ENCODE measurements at places on chromosomes 3 and 15. TPM values are rescaled to one million over a fixed set of nuclear protein-coding genes. Genes with fewer than 3 reads are reported as not detected.

C3orf85 gene
- total RNA-seq, result not detected

CEP70 gene
- total RNA-seq, result 49.5 TPM

BFSP2 gene
- total RNA-seq, result not detected

DUOX1 gene
- 0.77 TPM for total RNA-seq

LMAN1L gene
- 1.2 TPM for total RNA-seq

TGM5 gene
- total RNA-seq, result not detected

MCF2L2 gene
- total RNA-seq, result 147 TPM

LPCAT4 gene
- 166 TPM for total RNA-seq

MKRN3 gene
- total RNA-seq, result 9.6 TPM

GRCh38 chr3:33491721-33492120 lies 51.5 kb upstream of the UBP1 start:
- DNase-seq, result no peak

GRCh38 chr15:48962662-48963523 lies 826 bp downstream of the SHC4 start:
- peak; percentile 47 for DNase-seq

GRCh38 chr3:98811048-98811447 lies 47.9 kb downstream of the ST3GAL6 start:
- DNase-seq, result no peak

DNA sequence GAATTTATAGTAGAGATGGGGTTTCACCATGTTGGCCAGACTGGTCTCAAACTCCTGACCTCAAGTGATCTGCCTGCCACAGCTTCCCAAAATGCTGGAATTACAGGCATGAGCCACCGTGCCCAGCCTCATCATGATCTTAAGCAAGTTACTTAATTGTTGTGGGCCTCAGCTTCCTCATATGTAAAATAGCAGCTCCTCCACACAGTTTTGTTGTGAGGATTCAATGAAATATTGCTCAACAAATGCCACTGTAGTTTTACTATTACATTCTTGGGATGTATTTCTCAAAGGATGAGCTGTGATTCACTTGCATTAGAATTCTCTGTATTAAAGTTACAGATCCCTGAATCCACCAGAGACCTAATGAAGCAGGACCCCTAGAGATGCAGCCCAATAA lies 168.8 kb downstream of the ADAMTS9 start:
- no peak for DNase-seq

- no peak for DNase-seq
These were observed 94.5 kb downstream of the TPRA1 start for GRCh38 chr3:127495821-127496655.

DNA sequence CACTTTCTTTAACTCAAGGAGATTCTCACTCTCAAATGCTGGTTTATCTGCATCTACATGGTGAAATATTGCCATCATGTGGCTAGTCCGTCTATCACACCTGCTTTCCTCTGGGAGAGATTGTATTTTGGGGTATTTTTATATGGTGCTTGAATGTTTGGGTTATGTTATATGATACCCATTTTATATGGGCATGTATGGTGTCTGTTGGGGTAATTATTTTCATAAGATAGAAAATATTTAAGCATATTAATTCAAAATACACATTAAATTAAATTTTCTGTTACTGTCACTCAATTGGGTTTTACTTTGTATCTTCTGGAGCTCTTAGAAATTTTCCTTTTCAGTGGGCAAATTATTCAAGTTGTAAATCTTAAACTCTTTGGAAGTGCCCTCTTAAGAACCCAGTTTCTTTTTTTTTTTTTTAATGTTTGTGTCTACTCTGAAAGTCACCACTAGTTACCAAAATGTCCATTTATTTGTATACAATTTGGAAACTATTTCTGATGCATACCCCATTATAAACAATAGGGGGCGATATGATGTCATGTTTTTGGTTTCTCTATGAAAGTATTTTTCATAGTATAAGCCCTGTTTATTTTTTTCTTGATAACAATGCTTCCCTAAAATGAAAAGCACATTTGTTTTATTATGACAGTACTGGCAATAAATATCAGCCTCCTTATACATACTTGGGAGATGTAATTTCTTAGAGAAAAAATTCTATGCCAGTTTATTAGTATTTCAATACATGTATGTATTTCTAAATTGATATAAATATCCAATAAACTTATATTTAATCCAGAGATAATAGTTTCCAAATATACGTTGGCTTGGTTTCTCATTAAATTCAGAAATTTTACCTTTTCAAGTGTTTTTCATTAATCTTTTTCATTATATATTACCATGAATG lies 36.1 kb upstream of the PLSCR5 start:
- DNase-seq, result no peak

DNA sequence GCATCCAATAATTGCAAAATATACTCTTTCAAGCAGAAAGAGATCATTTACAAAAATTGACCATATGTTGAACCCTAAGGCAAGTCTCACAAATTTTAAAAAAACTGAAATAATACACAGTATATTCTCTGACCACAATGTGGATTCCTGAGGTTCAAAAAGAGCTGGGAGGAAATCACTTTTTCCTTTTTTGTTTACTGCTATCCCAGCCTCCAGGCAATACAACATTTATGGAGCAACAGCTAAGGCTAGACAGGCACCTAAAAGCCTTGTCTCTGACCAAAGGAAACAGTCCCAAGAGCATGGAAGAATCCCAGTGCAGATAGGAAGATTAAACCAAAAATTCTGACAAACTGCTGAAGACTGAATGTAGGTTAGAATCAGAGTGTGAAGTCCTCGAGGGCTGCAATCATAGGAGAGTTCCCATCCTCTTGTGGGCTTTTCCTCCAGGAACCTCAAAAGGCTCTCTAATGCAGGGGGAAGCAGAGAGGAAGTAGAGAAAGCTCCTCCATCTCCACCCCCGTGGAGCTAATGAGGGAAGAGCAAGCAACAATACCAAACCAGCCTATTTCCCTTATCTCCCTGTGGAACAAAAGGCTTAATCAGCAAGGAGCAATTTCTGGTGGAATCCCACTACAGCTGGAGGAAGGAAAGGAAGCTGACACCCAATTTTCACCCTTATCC lies 57.0 kb downstream of the TMCC1 start:
- no peak for DNase-seq

DNA sequence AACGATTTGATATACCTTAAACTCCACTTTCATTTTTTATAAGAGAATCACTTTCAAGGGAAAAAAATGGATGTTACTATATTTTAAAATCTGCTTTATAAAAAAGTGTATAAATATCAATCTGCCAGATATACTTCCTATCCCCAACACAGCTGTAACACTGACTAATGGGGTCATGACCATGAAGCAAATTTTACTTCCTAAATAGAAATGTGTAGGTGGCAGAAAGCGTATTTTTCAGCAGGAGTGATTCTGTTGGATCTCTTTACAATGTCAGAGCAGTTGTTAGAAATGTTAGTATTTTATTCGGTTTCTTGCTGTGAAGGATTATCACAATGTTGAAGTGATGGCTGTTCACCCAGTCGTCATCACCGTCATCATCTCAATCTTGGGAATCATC lies 5.5 kb upstream of the C15orf40 start:
- no peak for DNase-seq

GRCh38 chr3:138640537-138640936 lies 32.0 kb downstream of the FAIM start:
- no peak for DNase-seq

DNA sequence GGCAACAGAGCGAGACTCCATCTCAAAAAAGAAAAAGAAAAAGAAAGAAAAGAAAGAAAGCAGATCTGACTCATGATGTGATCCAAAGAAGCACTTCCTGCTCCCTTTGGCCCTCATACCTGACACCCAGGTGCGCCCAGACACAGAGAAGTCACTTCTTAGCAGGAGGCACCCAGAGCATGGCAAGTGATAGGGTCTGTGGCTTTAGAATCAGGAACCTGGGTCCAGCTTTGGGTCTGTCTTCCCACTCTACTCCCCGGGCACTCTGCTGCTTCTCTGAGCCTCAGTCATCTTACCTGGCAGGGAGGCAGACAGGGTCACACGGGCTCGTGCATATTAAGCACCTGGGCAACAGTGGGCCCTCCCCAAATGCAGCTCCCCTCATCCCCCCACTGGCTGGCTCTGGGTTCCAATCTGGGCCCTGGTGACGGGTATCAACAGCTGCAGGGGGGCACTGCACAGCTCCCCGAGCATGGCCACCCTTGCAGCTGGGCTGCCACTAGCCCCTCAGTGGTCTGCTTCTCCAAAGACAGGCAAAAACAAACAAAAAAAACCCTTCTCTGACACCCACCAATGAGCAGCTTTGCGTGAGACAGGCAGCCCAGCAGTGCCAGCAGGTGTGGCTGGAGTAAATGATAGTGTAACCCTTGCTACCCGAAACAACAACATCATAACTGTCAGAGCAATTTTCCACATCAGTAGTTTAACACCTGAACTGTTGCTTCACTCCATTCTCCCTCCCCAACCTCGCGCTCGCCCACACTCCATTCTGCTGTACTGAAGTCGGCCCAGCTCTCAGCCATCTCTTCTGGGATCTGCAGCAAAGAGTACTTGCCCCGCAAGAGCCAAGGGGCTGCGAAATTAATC lies 99.8 kb downstream of the MEGF11 start:
- no peak for DNase-seq

- no peak for DNase-seq
These were observed 411.8 kb upstream of the GRM7 start for GRCh38 chr3:6449099-6449498.

- DNase-seq, result no peak
These were observed 60.7 kb downstream of the ZDHHC19 start for GRCh38 chr3:196150481-196150880.

GRCh38 chr15:55897560-55898336 lies 95.7 kb downstream of the NEDD4 start:
- DNase-seq, result no peak

DNA sequence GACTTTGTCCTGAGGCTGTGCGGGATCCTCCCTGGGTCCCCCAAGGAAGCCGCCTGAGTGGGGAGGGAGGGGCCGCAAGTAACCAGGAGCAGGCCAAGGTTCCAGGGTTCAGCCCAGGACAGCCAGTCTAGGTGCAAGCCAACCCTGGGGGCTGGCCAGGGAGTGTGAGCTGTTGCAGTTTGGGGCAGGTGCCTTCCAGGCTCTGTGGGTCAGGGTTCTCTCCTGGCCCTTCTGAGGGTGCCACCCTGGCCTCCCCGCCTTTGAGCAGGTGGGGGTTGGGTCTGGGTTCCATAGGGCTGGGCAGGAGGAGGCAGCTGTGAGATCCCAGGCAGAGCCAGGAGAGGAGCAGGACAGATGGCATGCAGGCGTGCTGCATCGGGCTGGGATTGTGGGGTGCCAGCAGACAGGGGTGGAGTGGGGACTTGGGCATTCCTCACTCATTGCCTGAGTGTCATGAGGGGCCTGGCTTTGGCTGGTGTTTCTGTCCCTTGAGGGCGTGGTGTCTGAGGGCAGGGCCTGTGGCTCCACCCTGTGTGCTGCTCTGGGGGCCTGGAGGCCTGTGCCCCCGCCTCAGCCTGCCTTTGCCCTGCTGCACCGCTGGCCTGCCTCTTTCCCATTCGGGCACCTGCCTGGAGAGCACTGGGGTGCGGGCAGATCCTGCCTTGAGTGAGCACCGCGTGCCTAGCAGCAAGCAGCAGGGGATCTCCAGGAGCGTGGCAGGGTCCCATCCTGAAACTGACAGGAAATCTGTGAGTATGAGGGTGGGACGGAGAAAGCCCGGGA lies 18.4 kb downstream of the KLF13 start:
- DNase-seq, result peak; percentile 34

DNA sequence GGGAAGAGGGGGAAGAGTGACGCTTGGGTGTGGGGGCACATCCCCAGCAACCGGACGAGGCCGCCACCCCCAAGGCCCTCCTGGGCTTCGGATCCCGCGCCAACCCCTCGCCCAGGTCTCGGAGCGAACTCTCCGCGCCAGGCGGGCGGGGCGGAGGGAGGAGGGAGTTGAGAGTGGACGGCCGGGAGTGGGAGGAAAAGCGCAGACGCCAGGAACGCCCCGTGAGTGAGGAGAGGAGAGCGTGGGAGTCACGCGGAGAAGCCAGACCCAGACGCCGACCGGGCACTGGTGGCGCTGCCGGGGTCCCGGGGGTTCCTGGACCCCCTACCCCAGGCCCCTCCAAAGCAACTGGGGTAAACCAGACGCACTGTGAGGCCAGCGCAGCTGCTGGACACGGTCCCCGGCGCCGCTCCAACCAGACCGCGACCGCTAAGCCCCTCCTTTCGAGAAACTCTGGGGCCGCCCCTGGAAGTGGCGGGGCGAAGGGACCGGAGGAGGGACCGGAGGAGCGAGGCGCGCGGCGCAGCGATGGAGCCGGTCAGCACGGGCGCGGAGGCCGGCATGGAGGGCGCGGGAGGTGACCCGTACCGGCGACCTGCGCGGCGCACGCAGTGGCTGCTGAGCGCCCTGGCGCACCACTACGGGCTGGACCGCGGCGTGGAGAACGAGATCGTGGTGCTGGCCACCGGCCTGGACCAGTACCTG lies at the start of gene EFCC1:
EFCC1 (plus strand) TSS at position 204 of the 705 bp plus-strand sequence; CDS start at position 529, 325 bp downstream.
- DNase-seq, result no peak

DNA sequence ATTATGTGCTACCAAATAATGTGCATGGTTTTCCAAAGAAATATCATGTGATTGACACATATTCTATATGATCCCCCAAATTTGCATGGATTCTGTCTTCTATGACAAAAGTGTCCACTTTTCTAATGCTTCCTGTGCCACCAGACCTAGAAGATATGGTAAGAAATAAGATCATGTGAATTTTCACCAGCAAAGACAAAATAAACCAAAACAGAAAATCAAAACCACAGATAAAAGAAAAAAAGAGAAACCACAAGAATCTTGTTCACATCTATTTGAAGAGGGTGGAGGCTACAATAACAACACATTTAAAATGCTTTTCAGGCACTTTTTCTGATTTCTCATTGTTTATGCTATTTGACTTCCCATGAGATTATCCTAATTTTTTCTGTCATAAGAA lies 303.4 kb downstream of the DIPK2A start:
- no peak for DNase-seq

GRCh38 chr3:125437631-125438435 lies 62.7 kb upstream of the ZNF148 start:
- DNase-seq, result peak; percentile 34

GRCh38 chr3:122936335-122936734 lies 91.2 kb downstream of the SEMA5B start:
- no peak for DNase-seq

- no peak for DNase-seq
These were observed 26.8 kb upstream of the FAM107A start for GRCh38 chr3:58604031-58604430.

GRCh38 chr3:153285194-153285641 lies 123.2 kb downstream of the RAP2B start:
- no peak for DNase-seq

- no peak for DNase-seq
These were observed 37.2 kb upstream of the CLSTN2 start for GRCh38 chr3:139897759-139898158.
